Neural cell (in vitro differentiated cells): ENCODE measurements at places on chromosomes 6 and 20. TPM values are rescaled to one million over a fixed set of nuclear protein-coding genes. Genes with fewer than 3 reads are reported as not detected.

The CCN2 gene
- 1.5 and 2.3 TPM in 2 replicates for polyA plus RNA-seq

The APCDD1L gene
- not detected in 2 replicates for polyA plus RNA-seq

The BFSP1 gene
- polyA plus RNA-seq, result 1.3 and 2.3 TPM in 2 replicates

The LINC00237 gene
- polyA plus RNA-seq, result not detected in 2 replicates

The VEGFA gene
- 7.3 and 7.4 TPM in 2 replicates for polyA plus RNA-seq

The BIRC7 gene
- not detected in 2 replicates for polyA plus RNA-seq

The SALL4 gene
- polyA plus RNA-seq, result 1.1 and 1.4 TPM in 2 replicates

The ENPP5 gene
- 1.1 and 1.2 TPM in 2 replicates for polyA plus RNA-seq

The RNF5 gene
- polyA plus RNA-seq, result 342 and 369 TPM in 2 replicates

The RBBP8NL gene
- polyA plus RNA-seq, result not detected in 2 replicates

The SIRPG gene
- polyA plus RNA-seq, result not detected in 2 replicates

The CFAP206 gene
- polyA plus RNA-seq, result 5.7 and 6.6 TPM in 2 replicates

The SOBP gene
- polyA plus RNA-seq, result 16.4 and 21.6 TPM in 2 replicates

The SEMG1 gene
- polyA plus RNA-seq, result not detected in 2 replicates

The MEI4 gene
- not detected in 2 replicates for polyA plus RNA-seq

The HTR1E gene
- 0.22 and 0.25 TPM in 2 replicates for polyA plus RNA-seq

The CTCFL gene
- polyA plus RNA-seq, result not detected in 2 replicates

The BTNL2 gene
- polyA plus RNA-seq, result not detected in 2 replicates

The RNF182 gene
- 6.4 and 8.0 TPM in 2 replicates for polyA plus RNA-seq

The NKAPL gene
- not detected in 2 replicates for polyA plus RNA-seq

The OVOL2 gene
- not detected in 2 replicates for polyA plus RNA-seq

The MEA1 gene
- polyA plus RNA-seq, result 115 and 119 TPM in 2 replicates

The TTK gene
- polyA plus RNA-seq, result 1.2 and 1.5 TPM in 2 replicates

The PRIM2 gene
- polyA plus RNA-seq, result 10.0 and 12.5 TPM in 2 replicates
